ENCODE measurements at places on chromosomes 5 and 9.

DNA sequence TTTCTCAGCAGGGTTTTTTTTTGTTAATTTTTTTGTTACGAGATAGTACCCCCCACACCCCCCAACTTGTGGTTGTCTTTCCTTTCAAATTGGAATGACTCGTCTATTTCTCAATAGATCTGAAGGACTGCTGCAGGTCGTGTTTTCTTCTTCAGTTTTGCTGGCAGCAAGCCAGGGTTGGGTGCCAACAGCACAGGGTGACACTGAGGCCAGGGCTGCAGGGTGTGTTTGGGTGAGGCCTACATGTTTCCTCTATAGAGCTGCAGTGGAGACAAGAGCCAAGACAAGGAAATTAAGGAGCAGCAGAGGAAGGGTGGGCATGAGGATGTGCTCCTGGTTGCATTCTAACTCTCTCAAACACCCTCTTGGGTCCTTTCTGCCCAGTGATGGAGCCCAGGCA lies 52.2 kb downstream of the NXNL2 start:
- peak; percentile 27 for DNase-seq

DNA sequence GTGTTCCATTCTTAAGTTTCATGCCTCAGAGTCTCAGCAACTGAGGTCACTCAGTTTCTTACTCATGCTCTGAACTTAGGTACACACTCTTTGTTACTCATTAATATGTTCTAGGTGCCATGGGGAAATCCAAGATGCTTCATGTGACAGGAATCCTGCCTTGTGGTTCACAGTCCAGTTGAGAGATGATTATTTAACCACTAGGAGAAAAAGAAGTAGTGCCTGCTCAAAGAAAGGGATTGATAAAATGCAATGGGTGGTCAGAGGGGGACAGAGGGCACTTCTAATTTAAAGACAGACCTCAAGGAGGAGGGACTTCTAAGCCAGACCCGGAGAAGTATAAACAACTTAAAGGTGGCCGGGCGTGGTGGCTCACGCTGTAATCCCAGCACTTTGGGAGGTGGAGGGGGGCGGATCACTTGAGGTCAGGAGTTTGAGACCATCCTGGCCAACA lies 69.0 kb downstream of the UGCG start:
- peak; percentile 96 for DNase-seq

- no peak for DNase-seq
Measured at GRCh38 chr9:133264235-133264764, 10.7 kb downstream of the ABO start.

- peak; percentile 99 for DNase-seq
Measured at GRCh38 chr9:26264709-26265601, 586.7 kb upstream of the TUSC1 start.
